ENCODE measurements at places on chromosomes 5 and 9.

GRCh38 chr5:158942217-158942616 lies 157.5 kb downstream of the EBF1 start:
- DNase-seq = no peak

GRCh38 chr5:5492087-5492933 lies 69.8 kb downstream of the ICE1 start:
- DNase-seq = no peak

- DNase-seq = no peak
Observed at GRCh38 chr5:8864053-8864452, 681.8 kb downstream of the SEMA5A start.

DNA sequence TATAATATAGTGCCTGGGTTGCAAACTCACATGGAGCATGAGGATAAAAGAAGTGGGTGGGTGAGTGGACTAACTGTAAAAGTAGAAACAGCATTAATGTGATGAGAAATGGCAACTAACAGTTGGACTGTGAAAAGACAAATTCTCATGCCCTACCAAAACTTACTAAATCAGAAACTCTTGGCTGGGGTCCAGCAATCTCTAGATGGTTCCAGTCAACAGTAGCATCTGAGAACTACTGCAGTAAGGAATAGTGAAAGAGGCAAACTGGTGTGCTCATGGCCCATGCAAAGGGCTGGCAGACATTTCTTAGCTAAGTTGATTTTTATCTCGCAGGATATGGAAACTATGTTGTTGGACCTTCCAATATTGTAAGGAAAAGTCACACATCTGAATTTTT lies 150.3 kb downstream of the PIK3R1 start:
- DNase-seq = no peak

DNA sequence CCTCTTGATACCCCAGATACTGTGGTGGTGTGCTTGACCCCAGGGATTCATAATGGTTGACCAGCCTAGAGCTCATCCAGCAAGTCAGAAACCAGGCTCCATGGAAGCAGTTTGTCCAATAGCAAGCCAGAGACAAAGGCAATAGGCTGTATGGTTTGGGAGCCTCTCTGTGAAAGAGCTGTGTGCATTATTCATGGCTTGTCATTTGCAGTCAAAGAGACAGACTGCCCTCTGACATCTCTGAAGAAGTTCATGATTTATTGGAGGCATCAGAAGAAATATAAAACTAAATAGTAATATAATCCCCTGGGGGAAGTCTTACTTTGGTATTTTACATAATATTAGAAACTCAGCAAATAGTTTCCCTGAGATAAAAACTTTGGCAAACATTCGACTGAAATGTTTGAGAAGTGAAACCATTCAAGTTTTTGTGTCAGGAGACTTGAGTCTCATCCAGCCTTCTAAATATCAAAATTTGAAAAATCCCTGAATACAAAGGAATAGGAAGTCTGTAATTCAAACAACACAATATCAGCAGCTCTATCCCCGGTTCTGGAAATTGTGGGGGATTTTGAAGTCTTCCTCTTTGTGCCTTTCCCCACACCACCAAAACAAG lies 250.3 kb downstream of the ZSWIM6 start:
- no peak for DNase-seq

Measured in activated T-helper 1 cell treated with anti-CD3 and anti-CD28 coated beads, Interleukin-2, amount 50 U/mL, for 16 hours (primary cell).